ENCODE measurements at places on chromosomes 7 and 10.
A peak's percentile ranks its signal among the peaks of the same experiment; 100 is the strongest.

DNA sequence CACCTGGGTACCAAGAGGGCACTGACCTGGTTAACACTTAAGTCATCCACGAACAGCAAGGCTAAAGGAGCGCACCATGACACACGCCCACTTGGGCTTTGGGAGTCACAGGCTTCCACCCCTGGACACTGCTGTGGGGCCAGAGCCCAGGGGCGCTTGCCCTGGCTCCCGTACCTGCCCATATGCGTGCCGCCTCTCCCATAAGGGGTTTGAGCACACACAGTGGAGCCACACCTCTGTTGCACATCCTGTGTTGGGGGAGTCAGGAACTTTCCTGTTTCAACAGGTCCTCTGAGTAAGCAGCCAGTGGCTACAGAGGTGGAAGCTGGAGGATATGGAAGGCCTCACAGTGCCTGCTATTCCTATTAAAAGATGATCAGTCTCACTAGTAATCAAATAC lies 152.0 kb downstream of the REEP3 start:
- no peak for DNase-seq

DNA sequence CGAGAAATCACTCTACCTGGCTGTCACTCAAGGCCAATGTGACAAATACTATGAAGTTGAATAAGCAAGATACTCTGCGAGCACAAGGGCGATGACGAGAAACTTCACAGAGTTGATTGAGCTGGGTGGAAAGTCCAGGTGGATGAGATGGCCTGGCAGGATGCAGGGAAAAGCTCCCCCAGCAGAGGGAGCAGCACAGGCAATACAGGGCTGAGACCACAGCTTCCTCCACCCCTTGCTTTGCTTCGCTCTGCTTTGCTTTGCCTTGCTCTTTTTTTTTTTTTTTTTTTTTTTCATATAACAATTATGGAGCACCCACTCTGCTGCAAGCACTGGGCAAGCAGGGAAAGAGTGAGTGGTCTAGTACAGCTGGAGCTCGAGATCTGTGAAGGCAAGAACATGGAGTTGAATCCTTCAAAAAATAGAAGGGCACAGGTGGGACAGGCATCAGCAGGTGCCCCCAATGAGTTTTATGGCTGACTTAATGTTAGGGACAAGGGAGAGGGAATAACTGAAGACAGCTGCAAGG lies 88.3 kb downstream of the CABCOCO1 start:
- peak; percentile 42 for DNase-seq

DNA sequence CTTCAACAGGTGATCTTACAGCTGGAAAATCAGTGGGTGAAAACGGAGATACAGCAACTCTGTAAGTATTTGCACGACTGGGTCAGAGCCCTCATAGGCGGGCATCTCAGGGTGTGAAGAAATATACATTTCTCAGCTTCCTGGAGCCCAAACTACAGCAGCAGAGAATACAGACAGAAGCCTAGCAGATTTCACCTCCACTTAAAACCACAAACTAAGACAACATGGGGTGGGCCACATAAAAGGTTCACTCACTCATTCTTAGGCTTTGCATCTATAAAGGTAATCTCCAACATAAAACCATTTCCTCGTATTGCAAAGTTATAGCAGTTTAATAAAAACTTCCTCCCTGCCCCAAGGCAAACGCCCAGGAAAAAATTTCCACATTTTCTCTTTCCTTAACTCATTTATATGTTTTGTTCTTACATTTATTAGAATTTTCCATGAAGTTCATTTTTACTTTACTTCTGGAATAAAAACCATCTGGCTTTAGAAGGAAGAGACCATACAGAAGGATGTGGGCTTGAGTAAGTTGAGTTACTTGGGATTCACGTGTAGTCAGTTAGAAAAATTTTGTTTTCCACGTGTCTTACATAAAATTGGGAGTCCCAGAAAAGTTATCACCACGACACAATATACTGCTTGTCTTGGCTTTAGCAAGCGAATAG lies 327.1 kb downstream of the FRMD4A start:
- DNase-seq, result no peak

DNA sequence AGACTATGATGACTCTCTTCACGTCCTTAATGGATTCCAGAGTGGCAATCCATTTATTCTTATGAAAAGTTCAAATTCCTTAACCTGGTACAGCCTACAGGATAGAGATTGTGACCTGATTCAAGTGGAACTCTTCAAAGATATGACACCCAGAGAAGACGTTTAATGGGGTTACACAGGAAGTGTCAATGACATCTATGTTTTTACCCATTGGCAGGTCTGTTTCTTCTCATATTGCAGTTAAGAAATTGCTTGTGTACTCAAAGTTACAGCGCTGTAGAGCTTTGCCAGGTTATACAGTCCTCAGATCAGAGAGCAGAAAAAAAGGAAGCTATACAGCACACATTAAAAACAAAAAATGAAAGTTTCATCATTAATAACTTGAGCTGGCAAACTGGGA lies 367.4 kb downstream of the THSD7A start:
- no peak for DNase-seq

GRCh38 chr10:64038107-64038506 lies 516.9 kb downstream of the REEP3 start:
- no peak for DNase-seq

DNA sequence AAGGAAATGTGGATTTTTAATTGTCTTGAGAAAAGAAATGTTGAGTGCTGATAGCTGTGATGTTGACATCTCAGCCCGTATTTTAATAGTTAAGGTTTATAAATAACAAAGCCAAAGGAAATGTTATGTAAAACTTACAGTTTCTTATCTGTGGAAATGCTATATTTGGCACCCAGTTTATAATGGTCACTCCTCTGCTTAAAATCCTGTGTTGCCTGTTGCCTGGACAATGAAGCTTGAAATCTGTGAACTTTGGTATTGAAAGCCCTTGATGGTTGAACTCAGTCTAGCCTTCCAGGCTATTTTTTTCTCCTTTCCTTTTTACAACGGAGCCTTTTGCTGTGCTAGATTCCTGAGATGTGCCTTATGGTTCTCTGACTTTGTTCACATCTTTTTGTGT lies 46.5 kb downstream of the MCU start:
- DNase-seq, result no peak

Data from stimulated activated CD8-positive, alpha-beta memory T cell treated with anti-CD3 and anti-CD28 coated beads, Interleukin-15, amount 100 ng/mL, for 48 hours (primary cell).